ENCODE measurements at places on chromosomes 1 and 21.
A peak's percentile ranks its signal among the peaks of the same experiment; 100 is the strongest.

DNA sequence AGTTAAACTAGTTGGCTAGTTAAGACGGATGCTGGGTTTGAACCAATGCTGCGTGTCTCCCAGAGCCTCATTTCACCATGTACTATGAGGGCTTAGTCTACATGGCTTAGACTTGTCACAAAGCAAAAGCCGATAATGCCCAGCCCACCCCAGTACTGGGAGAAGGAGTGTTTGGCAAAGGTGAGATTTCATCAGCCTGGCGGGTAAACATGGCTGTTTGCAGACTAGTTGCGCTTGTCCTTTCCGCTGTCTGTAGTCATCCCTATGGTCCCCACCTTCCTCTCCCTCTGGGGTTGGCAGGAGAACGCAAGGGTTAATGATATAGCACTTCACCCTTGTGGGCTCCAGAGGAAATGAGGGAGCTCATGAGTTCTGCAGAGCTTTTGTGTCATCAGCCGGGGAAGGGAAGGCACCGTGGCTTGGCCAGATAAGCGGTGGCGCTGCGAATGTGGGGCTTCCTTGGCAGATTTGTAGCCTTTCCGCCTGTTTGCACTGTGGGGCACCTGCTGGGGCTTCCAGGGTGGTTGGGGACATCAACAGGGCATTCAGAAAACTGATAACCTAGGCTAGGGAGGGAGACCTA is 29.2 kb downstream of the SOX13 start:
- no peak for DNase-seq

- DNase-seq: no peak
Observed at GRCh38 chr1:171954361-171954760, 113.1 kb downstream of the DNM3 start.

GRCh38 chr1:184930645-184931044 is 43.7 kb downstream of the NIBAN1 start:
- DNase-seq: no peak

GRCh38 chr1:61097317-61097716 is 15.0 kb downstream of the NFIA start:
- no peak for DNase-seq

GRCh38 chr1:117037802-117038201 is 22.3 kb upstream of the TTF2 start:
- no peak for DNase-seq

DNA sequence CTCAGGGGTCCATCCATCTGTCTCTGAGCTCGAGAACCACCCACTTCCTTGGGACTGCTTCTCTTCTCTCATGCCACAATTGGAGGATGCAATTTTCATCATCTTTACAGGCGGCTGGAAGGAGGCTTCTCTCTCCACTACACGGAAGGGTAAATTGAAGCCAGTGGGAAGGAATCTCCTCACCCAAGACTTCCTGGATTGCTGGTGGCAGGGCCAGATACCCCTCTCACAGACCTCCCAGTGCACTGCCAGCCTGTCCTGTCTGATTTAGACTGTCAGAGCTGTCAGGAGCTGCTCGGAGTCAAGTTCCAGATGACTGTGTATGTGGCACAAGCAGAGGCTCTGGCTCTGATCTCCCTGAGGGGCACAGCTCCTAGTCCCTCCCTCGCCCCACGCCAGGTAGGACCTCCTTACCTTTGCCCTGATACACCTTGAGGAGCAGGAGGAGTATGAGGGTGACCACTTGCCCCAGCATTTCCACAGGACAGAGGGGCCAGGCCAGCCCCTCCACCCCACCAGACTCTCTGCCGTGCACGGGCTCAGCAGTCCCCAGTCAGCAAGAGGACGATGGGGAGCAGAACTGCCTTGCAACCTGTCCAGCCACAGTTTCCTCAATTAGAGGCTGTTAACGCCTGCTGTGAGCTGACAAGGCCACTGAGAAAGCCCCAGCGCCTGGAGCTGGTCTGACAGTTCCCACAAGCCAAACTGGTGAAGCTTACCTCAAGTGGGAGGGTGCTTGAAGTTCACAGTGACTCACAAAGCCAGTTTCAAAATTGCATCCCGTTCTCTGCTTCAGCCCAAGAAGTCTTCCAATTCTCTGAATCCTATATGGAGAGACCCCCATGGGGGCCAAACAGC is at the start of gene CD244:
Gene CD244, minus strand, starts transcription at position 685 of the 858 bp plus-strand sequence. Its CDS starts 210 bp downstream, at position 475.
- peak; percentile 68 for DNase-seq

GRCh38 chr1:160401487-160401805 is 1.1 kb downstream of the VANGL2 start:
- no peak for DNase-seq

GRCh38 chr1:167826127-167826526 is 87.8 kb downstream of the ADCY10 start:
- DNase-seq: no peak

DNA sequence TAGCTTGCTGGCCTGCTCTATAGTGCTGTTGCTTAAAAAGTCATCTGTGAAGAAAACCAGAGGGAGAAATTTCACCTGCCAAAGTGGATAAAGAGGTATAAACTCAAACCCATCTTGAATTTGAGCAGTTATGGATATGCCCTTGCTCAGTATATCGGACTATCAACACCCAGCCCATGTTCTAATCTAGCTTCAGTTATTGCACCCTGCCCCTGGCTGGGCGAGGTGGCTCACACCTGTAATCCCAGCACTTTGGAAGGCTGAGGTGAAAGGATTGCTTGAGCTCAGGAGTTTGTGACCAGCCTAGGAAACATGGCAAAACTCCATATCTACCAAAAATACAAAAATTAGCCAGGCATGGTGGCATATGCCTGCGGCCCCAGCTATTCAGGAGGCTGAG is 13.3 kb downstream of the LIX1L start:
- DNase-seq: no peak

GRCh38 chr1:221302810-221303209 is 423.6 kb downstream of the HLX start:
- DNase-seq: no peak

DNA sequence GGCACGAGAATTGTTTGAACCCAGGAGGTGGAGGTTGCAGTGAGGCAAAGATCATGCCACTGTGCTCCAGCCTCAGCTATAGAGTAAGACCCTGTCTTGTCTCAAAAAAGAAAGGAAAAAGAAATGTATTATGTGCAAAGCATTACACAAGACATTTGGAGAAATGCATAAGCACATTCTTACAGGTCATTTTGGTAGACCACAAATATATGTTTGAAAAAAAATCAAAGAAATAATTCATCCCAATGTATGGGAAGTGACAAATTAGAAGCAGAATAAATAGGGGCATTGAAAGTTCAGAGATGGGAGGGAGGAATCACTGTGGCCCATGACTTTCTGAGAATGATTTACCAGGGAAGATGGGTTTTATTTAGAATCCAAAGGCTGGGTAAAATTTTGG is 283.5 kb upstream of the ADAMTS5 start:
- DNase-seq: no peak

GRCh38 chr1:114660238-114660637 is 9.6 kb downstream of the DENND2C start:
- no peak for DNase-seq

DNA sequence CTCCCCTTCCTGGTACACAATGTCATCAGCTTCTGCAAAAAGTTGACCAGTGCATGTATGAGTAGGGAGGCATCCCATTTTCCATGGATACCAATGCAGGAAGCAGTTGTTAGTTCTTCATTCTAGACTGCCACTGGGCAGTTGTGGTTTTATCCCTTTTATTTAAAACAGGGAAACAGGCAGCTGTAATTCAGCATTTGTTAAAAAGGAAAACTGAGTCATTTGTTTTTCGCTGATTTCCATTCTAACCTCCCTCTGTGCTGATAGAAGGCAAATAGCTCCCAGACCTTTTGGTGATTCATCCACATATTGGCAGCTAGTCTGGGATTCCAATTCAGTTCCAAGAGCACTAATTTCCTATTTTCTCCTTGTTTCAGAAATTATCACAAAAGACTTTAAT is 21.1 kb upstream of the ABCA4 start:
- DNase-seq: no peak

- peak; percentile 99 for DNase-seq
Observed at GRCh38 chr1:230851291-230851691, 17.0 kb downstream of the C1orf198 start.

DNA sequence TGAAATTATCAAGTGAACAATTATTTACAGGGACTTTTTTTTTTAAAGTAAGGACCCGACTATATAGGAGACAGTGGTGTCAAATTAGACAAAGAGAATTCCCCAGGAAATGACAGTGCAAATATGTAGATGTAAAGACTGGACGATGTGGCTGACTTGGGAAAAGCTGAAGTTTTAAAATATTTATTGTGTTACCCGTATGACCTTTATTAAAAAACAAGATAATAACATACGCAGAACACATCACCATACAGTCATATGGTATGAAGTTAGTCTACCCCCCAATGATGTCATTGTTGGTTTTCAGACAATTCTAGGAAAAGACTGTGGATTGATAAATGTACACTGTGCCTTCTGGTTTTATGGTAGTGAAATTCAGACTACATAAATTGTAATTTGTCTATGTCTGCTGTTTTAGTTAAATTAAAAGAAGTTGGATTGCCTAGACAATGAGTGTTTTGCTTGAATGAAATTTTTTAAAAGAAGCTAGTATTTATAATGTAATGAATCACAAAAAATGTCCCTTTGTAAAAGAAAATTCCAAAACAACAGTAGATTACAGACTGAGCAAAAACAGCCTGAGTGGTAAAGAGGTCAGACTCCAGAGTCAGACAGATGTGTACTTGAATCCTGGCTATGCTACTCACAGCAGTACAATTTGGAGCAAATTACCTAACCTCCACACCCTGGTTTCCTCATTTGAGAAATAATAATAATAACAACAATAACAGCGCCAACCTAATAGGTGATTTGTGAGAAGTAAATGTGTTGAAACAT is 15.5 kb upstream of the PDC start:
- no peak for DNase-seq

DNA sequence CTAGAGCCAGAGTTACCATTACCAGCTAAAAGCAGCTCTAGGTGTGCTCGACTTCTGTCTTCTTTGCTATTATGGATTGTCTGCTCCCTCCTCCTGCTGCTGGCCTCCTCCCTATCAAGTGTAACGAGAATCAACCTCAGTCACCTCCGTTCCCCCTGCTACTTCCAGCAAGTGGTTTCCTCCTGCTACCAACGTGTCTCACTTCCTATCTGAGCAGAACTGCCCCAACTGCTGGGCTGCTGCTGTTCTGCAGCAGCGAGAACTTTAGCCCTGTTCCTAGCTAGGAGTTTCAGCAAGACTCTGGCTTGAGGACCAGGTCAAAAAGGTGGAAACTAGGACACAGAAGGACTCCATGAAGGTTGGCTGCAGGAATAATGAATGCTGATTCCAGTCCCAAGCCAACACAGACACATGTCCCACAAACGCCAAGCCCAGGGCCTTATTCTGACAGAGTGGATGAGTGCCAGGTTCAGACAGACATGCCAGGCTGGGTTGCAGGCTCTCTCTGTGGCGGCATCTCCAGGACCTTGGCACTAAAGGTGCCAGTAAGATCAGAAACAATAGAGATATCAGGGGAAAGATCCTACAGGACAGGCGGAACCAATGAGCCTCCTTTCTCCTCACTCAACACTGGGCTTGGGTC is 46.9 kb downstream of the CD34 start:
- no peak for DNase-seq

DNA sequence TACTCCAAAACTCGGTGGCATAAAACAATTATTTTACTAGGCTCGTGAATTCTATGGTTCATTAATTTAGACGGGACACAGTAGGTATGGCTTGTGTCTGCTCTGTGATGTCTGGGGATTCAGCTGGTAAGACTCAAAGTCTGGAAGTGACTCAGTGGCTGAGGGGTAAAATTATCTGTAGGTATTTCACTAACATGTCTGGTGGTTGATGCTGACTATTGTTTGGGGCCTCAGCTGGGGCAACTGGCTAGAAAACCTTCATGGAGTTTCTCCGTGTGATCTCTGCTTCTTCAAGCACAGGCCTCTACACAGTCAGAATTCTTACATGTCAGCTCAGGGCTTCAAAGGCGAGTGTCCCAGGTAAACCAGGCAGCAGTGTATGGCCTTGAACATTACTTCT is 41.2 kb upstream of the KLF17 start:
- no peak for DNase-seq

- no peak for DNase-seq
Observed at GRCh38 chr1:178126741-178127185, 32.9 kb downstream of the RASAL2 start.

GRCh38 chr1:112505400-112505785 is 3.4 kb upstream of the WNT2B start:
- no peak for DNase-seq

DNA sequence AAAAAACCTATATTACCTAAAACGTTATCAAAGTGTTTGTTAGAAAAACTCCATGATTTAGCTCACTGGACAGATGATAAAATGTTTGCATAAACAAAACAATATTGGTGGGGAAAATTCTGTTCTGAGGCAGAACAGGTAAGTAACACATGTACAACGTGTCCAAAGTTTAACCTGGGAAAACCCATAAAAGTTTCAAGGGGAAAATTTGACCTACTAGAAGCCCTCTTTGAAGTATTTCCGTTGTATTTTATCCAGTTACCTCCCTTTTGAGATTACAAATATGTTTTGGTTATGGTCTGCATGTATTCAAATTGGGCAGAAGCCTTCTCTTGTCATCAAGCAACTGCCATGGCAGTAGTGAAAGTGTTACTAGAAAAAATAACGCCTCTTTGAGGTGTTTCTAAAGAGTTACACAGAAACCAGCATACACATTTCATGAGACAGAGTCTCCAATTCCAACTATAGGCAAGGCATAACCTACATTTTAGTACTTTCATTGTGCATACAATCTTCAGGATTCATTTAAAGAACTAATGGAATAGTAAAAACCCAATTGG is 58.0 kb upstream of the PDC start:
- DNase-seq: no peak

DNA sequence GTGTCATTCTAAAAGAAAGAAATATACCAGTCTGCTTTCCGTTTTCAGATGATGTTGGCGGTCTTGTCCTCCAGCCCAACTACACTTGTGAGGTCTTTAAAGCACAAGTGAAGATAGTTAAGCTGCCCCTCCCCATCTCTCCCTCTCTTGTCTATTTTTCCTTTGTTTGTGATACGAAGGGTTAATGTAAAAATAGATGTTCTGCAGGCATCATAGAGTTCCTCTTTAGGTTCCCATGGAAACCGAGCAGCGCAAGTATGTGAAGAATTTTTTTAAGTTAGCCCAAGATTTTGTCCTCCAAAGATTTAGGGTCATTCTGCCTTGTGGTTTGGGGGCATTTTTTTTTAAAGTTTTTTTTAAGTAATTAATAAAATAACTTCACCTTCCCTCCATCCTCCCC is 232.4 kb upstream of the AJAP1 start:
- no peak for DNase-seq

- DNase-seq: no peak
Observed at GRCh38 chr21:34157521-34157920, 84.1 kb downstream of the MRPS6 start.

- DNase-seq: no peak
Observed at GRCh38 chr1:237009611-237010010, 5.4 kb upstream of the MT1HL1 start.

DNA sequence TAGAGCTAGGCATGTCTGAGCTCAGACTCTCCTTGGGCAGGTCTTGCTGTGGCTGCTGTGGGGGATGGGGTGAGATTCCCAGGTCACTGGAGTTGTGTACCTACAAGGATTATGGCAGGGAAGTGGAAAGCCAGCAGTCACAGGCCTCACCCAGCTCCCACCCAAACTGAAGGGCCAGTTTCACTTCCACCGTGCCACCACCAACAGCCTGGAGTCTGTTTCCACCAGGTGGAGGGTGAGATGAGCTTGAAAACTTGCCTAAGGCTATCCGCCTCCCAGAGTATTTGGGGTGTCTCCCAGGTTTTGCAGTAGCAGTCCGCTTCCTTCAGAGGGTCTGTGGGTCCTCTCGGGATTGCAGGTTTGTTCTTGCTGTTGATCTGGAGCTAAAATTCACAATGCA is 327.7 kb downstream of the PTPRC start:
- DNase-seq: no peak
